Heart left ventricle (tissue), 16 donors: ENCODE measurements at places on chromosomes 16 and 17. TPM values are rescaled to one million over a fixed set of nuclear protein-coding genes. Genes with fewer than 3 reads are reported as not detected.

DNA sequence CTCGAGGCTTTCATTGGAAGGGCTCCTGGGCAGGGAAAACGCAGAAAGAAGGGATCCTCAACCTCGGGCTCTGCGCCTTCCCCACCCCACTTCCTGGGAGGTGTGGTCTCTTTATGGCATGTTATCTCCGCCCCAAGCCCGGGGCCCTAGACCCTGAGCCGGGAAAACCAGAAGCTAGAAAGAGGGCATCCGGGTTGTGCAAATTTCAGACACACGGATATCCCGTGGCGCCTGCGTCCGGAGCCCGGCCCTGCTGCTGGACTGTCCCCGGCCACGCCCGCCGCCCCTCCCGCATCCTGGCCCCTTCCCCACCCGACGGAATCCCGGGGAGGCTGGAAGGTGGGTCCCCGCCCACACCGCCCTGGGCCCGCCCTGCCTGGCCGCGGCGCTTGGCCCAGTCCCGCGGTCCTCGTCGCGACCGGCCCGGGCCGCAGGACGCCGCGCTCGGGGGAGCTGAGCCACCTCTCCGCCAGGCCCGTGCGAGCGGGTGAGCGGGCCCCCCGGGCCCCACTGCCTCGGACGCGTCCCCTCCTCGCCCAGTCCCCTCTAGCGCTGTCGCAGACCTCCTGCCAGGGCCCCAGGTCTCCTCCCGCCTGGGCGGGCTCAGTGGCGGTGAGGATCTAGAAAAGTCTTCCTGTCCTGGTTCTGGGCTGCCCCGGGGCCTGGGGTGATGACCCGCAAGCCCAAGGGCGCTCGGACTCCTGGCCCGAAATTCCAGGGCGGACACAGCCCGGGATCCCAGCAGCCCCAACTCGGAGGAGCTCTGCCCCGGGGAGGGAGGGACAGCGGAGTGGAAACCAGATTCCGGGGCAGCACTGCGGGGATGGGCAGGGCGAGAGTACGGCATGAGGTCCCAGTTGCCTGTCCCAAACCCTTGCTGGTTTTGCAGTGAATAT lies at the start of gene SLC16A5:
Gene SLC16A5 (plus strand): TSS at position 397 of the 896 bp plus-strand sequence. CDS start 5,683 bp downstream, outside the sequence.
- peak; percentile 93 for DNase-seq
- H3K4me3 ChIP-seq, result peak within 1 kb of the TSS; percentile 59
- peak within 1 kb of the TSS; percentile 91 for H3K27ac ChIP-seq
- H3K4me1 ChIP-seq, result peaks cover 35% of the 10 kb centered on the region

Gene NAGPA
- total RNA-seq, result 5.8 TPM

Gene PRSS36
- 1.2 TPM for total RNA-seq

DNA sequence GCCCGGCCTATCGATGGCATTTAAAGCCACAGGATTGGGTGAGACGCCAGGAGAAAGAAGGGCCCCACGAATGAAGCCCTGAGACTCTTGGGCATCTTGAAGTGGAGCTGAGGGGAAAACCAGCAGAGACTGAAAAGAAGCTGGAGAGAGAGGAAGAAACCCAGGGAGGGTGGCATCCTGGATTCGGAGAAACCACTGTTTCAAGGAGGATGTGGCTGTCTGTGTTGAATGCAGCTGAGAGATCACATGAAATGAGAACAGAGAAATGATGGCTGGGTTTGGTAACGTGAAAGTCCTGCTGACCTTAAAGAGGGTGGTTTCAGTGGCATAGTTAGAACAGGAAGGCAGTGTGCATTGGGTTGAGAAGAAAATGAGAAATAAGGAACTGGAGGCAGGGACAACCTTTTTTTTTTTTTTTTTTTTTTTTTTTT lies 3.8 kb downstream of the TNFSF12 start:
- H3K4me3 ChIP-seq, result no peak overlapping the region
- H3K27me3 ChIP-seq, result no peaks in the 10 kb centered on the region
- no peak overlapping the region for H3K27ac ChIP-seq
- peaks cover 20% of the 10 kb centered on the region for H3K36me3 ChIP-seq
